AG10803 (cell line): ENCODE measurements at places on chromosomes 6 and 20.

DNA sequence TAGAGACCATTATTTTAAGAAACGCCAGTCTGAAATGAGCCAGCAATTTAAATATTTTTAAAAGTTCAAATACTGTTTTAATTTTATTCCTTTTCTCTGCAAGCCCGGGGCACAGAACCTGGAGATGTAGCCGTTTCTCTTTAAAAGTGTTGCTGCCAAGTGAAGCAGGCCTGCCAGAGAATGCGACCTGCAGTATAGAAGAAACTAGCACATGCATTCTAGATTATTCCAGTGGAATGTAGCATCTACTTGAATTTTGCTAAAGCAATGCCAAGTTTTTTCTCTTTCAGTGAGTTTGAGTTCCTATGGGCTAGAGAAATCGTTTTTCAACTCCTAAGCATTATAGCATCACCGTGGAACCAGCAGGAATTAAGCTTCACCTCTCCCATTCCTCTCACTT lies 101.3 kb downstream of the QRSL1 start:
- no peak for DNase-seq

GRCh38 chr6:67287566-67287965 lies 1347.5 kb upstream of the ADGRB3 start:
- no peak for DNase-seq

DNA sequence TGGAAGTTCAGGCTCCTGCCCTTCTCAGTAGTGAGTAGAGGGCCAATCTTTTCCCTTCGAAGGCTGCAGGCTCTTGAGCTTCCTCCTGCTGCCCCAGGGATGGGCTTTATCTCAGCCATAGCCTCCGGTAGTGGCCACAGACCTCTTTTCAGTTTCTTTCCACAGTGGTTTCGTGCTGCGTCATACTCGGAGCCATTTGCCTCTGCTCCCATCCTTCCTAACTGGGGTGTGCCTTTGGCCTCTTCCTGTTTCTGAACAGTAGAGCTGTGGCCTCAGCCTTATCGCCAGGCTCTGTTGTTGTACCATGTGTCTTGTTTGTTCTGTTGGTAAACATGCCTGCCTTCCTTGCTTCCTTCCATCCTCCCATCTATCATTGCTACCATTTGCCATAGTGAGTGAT lies 54.1 kb downstream of the TULP4 start:
- no peak for DNase-seq

DNA sequence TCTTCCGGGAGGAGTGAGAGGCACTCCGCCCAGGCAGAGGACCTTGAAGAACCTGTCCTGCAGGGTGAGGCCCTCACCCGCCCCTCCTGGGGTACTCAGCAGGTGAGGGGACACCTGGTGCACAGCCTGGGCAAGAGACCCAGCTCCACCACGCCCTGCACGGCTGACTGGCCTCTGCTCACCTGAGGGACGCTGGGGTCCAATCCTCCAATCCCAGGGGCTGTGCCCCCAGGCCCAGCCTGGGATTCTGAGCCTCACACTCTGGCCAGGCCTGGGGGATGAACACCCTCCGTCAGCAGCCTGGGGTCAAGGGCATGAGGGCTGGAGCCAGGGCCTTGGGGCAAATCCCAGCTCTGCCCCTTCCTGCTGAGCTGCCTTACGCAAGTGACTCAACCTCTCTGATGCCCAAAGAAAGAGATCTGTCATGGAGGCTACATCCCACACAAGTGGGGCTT lies 149.9 kb upstream of the PTPN1 start:
- DNase-seq: no peak

- DNase-seq: no peak
Observed at GRCh38 chr6:19860235-19860877, 23.2 kb downstream of the ID4 start.

DNA sequence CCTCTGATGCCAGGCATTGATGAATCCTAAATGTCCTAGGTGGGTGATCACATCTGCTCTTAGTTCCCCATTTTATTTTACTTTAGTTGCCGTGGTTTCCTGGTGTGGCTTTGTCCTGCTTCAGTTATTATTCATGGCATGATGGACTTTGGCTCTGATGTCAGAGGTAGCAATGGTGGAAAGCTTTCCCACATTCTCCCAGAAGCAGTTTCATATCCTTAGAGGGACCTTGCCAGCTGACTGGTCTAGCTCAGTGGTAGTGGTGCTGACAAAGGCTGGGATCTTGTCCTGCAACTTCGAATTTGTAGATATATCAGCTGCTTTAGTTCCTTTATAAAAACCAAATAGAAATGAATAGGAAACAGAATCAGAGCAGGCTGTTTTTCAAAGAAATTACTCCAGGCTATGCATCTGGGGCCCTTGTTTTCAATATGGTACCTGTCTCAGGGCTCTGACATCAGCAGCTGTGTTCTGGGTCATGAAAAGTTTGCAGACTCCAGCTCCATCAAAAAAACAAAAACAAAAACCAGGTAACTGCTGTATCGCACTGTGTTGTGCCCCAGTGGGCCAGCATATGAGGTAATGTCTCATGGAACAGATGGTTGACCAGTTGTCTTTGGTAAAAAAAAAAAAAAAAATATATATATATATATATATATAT lies 133.7 kb downstream of the PLCB4 start:
- DNase-seq: peak; percentile 51

GRCh38 chr6:167663784-167664443 lies 162.8 kb upstream of the AFDN start:
- DNase-seq: no peak

DNA sequence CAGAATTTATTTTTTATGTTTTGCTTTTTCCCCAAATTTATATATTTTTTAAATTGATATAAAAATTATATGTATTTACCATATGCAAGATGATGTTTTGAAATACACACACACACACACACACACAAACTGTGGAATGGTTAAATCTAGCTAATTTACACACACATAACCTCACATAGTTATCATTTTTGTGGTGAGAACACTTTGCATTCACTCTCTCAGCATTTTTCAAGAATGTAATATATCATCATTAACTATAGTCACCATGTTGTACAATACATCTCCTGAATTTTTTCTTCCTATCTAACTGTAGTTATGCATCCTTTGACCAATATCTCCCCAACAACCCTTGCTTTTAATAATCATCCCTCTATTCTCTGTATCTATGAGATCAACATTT lies 52.2 kb downstream of the GFRAL start:
- DNase-seq: peak; percentile 8

GRCh38 chr6:33199687-33200218 lies 712 bp downstream of the RXRB start:
- peak; percentile 62 for DNase-seq

DNA sequence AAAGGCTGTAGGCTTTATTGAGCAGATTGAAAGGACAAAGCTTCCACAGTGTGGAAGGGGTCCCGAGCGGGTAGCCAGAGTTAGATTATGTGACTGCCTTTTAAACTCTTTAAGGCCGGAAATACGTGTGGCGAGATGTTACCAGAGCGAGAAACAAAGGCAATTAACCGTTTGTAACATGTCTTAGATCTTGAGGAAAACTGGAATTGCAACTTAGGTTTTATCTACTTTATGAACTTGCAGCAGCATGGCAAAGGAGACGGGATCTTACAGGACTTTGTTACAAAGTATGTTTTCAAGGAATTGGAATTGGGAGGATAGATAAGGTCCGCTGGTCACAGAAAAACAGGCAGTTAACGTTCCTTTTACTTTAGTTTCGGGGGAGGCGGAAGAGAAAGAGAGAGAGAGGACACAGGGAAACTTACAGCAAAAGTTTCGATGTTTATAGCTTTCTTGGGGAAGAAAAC lies 594.7 kb upstream of the ADGRB3 start:
- no peak for DNase-seq

GRCh38 chr6:158799051-158799792 lies 19.9 kb downstream of the EZR start:
- peak; percentile 36 for DNase-seq

DNA sequence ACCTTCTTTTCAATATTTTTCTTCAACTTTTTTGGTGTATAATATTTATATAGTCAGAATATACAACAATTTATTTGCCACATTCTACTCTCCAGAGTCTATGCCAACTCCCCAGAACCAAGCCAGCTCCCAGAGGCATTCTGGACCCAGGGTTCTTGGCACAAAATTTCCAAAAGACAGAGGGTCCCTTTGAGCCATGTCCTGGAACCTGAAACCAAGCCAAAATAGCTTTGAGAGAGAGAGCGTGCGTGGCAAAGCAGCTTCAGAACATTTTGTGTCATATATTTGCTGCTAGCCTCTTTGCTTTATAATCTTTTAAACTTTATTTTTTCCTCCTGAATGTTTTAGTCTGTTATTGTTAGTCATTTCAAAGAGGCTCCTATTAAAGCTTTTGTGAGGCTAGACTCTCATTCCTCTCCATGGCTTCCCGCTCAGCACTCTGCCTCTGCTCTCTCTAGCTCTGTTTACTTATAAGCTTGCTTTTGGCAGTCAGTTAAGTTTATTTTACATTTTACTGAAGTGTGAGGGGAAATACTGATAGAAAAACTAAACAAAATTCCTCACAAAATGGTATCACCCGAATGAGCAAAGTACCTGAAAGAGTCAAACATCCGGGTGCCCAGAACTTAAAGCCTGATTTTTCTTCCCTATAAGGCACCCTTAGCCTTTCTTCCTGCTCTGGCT lies 605.1 kb upstream of the ID4 start:
- no peak for DNase-seq

DNA sequence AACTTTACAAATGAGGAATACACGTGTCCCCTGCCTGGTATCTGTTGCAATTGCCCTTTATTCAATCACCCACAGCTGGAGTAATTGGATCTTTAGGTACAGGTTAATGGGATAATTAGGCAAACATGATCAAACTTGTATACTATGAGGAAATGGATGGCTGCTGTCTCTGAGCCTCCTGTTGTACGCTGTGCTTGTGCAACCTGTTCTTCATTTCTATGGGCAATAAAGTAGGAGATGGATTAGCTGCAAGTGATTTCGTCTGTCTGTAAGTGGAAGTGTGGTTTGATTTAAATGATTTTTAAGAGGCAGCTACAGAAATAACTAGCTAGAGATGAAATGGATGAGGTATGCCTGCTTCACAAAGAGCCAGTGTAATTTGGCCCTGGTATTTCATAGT lies 474.1 kb downstream of the RNF144B start:
- DNase-seq: no peak

- DNase-seq: peak; percentile 97
Observed at GRCh38 chr6:80457439-80457933, 351.0 kb downstream of the BCKDHB start.

DNA sequence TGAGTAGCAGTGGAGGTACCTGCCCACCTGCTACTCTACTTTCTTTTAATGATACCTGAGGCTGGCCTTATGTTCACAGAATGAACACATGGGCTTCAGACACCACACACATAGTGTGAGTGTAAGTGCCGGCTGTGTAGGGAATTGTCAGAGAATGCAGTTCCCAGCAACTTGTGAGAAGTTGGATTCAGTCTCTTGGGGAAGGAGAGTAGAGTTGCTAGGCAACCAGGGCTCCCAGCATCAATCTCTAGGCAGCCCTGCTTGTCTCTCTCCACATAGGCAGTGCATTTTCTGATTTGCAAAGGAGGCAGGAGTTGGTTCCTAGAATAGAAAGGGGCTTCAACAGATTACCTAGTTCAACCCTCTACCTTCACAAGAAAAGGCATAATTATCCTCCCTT lies 74.1 kb downstream of the BFSP1 start:
- DNase-seq: no peak

DNA sequence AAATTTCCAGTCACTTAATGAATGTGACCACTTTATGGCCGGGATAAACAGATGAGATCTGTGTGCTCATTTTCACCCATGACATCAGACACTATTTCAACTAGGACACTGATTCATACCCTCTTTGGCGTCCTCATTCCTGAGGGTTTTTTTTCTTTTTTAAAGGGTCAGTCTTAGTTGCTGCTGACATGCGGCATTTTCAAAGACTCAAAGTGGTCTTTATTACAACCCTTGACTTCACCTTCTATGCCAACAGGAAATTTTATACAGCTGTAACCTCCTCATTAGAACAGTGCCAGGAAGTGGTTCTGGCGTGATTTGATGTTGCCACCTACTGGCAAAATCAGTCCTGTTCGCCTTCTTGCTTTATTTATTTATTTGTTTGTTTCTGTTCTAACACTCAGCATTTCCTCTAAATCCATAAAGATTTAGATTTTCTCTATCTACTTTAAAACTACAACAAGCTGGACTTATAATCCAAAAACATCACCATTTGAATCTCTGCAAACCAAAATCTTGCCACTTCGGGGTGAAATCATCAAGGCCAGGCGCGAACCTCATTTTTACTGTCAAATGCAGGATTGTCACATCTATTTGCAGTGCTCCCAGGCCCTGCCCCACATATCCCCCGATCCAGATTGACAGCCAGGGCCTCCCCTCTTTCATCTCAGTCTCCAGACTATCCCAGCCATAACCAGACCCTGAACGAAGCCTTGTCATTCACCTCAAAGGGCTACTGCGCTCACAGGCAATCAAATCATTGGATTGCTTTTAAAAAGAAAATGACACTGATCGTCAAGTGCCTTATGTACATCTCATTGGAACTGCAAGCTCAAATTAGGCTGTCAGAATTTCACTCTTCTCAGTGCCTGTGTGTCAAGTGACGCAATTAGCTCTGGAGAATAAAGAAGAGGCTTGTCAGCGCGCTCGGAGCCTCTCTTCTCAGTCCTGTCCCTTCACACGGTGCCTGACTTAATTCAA lies 77.5 kb downstream of the C6orf118 start:
- DNase-seq: peak; percentile 72

- no peak for DNase-seq
Observed at GRCh38 chr20:25288291-25289181, 40.7 kb downstream of the PYGB start.

DNA sequence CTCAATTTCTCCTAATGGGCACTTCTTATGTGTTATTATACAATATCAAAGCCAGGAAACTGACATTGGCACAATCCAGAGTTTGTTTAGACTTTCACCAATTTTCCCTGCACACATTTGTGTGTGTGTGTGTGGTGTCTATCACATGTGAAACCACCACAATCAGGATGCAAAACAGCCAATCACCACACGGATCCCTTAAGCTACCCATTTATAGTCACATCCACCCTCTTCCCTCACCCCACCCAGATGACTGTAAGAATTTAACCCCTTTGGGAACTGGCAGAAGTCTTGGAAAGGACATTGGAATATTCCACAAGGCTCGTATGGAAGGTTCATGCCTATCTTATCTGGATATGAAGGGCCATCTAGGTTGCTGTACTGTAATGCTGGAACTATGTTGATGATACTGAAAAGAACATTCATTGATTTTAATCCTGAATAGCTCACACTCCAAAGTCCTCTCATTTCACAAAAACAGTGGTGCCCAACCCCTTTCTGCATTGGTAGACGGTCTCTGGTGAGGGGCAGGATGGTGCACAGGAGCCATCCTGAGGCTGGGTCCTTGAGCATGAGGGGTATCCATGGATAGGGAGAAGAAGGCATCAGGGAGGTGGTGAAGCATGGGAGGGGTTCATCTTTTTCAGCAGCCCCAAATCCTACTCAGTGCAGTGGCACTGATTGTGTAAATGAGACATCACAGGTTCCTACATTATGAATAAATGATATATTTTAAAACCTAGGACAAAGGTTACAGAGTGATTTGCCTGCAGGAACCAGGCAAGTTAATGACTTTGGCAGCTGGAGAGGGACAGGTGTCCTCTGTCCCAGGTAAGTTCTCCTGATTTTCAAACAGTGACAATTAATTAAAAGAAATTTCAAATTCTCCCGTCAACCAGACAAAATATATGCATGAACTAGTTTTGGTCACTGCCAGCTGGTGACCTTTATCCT lies 12.1 kb upstream of the CTCFL start:
- no peak for DNase-seq

GRCh38 chr6:151054306-151054705 lies 185.5 kb upstream of the AKAP12 start:
- no peak for DNase-seq

- DNase-seq: no peak
Observed at GRCh38 chr6:115870464-115870863, 190.2 kb downstream of the FRK start.
